CD14-positive monocyte (primary cell): ENCODE measurements at places on chromosomes 7 and 10.

DNA sequence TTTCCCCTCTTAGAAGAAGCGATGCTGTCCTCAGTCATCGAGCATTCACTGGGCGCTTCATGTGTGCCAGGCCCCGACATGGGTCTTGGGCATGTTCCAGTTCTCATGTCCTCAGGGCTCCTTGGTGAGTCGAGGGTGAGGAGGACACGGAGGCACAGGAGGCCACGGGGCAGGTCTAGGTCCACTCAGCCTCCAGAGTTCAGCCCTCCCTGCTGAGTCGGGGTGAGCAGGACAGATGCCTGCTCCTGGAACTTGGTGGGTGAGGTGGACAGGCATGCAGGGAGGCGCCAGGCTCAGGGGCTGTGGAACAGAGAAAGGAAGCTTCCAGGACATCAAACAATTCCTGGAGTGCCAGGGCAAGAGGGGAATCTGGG lies 87.4 kb downstream of the BMS1 start:
- H3K27me3 ChIP-seq: peaks cover 13% of the 10 kb centered on the region
- H3K4me3 ChIP-seq: no peak overlapping the region
- no peaks in the 10 kb centered on the region for H3K36me3 ChIP-seq
- H3K27ac ChIP-seq: no peak overlapping the region

- DNase-seq: no peak
- peaks cover 9% of the 10 kb centered on the region for H3K4me1 ChIP-seq
- H3K27ac ChIP-seq: no peak overlapping the region
- peaks cover 9% of the 10 kb centered on the region for H3K27me3 ChIP-seq
- H3K36me3 ChIP-seq: no peaks in the 10 kb centered on the region
Observed at GRCh38 chr10:114038819-114039218, 4.8 kb upstream of the ADRB1 start.

GRCh38 chr7:49279891-49280290 lies 355.5 kb downstream of the CDC14C start:
- H3K4me1 ChIP-seq: no peaks in the 10 kb centered on the region
- H3K4me3 ChIP-seq: no peak overlapping the region
- DNase-seq: no peak
- H3K27me3 ChIP-seq: no peaks in the 10 kb centered on the region
- H3K36me3 ChIP-seq: no peaks in the 10 kb centered on the region
- H3K27ac ChIP-seq: no peak overlapping the region

DNA sequence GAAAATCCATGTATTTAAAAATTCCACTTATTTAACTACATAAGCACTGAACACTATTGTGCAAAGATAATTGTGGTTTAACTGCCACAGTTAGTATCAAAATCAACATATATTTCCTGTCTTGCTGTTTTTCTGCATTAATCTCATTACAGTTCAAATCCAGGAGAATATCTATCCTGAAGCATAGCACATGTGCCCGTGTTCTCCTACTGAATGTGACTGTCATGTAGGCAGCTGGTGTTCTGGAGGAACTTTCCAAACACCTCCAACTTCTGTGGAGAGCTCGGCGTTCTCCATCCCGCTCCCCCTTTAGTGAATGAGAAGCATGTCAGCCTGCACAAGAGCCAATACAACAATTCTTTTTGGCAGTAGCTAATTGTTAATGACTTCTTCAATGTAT lies 76.4 kb upstream of the IKZF1 start:
- no peaks in the 10 kb centered on the region for H3K36me3 ChIP-seq
- H3K4me3 ChIP-seq: no peak overlapping the region
- peaks cover 32% of the 10 kb centered on the region for H3K4me1 ChIP-seq
- H3K27ac ChIP-seq: no peak overlapping the region
- H3K27me3 ChIP-seq: no peaks in the 10 kb centered on the region

DNA sequence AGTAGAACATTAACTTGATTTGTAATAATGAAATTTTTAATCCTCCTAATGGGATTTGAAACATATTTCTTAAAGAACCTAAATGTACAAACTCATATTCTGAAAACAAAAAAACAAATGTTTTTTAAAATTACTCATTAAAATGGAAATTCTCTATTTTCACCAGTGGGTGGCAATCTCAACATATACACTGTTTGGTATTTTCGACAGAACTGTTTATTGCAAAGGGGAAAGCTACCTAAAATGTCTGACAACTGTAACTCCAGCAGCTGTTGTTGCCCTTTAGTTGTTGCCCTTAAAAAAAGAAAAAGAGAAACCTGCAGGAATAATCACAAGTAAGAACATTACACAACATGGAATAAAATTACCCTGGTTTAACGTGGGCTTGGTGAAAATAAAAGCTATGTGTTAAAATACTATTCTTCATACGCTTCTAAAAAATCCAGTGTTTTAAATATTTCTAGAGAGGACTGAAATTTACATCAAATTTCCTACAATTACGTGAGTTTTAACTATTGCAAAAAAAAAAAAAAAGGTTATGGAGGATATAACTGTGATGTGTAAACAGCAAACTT lies 54.5 kb downstream of the COL1A2 start:
- H3K4me3 ChIP-seq: no peak overlapping the region
- H3K27me3 ChIP-seq: peaks cover under 1% of the 10 kb centered on the region
- peaks cover 3% of the 10 kb centered on the region for H3K4me1 ChIP-seq
- no peak for DNase-seq
- no peak overlapping the region for H3K27ac ChIP-seq

DNA sequence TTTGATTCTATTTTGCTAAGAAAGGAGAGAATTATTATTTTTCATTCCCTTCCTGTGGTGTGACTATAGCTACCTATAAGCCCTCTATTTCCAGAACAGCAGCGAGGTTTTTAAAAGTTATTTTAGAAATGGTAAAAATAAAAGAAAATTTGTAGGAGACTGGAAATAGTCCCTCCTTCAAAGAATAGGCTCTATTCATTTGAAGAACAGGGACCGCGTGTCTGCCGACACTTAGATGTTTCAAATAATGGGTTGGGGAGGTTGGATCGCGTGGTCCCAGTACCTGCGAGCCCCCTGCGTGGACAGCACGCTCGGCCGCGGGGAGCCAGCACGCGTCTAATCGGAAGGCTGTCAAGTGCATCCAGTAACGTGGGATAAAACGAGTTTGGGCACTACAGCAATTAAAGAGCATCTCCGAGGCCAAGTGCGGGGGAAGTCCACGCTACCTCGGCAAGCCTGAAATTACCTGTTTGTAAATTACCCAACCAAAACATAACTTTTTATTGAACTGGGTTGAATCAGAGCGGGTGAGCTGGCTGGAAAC lies 1.0 kb downstream of the CACNA2D1 start:
- no peak for DNase-seq
- H3K36me3 ChIP-seq: no peaks in the 10 kb centered on the region
- H3K27me3 ChIP-seq: peaks cover 79% of the 10 kb centered on the region
- H3K27ac ChIP-seq: no peak overlapping the region
- H3K4me3 ChIP-seq: no peak overlapping the region

GRCh38 chr10:8045726-8046494 lies 8.6 kb upstream of the GATA3 start:
- no peak for DNase-seq
- H3K27ac ChIP-seq: no peak overlapping the region
- H3K27me3 ChIP-seq: peaks cover 91% of the 10 kb centered on the region
- no peaks in the 10 kb centered on the region for H3K36me3 ChIP-seq
- H3K4me3 ChIP-seq: peak overlapping the region; percentile 38

DNA sequence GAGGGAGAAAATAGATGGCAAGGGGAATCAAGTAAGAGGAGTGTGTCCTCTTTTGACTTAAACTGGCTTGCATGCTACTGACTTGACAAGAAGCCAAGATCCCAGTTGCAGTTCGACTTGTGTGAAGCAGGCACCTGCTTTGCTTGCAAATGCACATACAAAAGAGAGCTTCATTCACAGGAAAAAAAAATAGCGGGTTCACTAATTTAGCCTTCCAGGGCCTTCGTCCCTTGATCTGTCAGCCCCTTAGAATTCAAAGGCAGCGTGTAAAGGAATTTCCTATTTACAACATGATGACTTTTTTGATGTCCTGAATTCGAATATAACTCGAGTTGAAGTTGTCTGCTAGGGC lies 192.1 kb downstream of the CELF2 start:
- peaks cover 46% of the 10 kb centered on the region for H3K36me3 ChIP-seq
- no peak overlapping the region for H3K4me3 ChIP-seq
- H3K27ac ChIP-seq: peak overlapping the region; percentile 65
- no peaks in the 10 kb centered on the region for H3K27me3 ChIP-seq
- no peak for DNase-seq

- no peaks in the 10 kb centered on the region for H3K36me3 ChIP-seq
- no peaks in the 10 kb centered on the region for H3K27me3 ChIP-seq
- H3K27ac ChIP-seq: no peak overlapping the region
- no peak for DNase-seq
Observed at GRCh38 chr7:14858410-14858809, 44.1 kb downstream of the DGKB start.
